ENCODE measurements at places on chromosomes 4 and X. TPM values are rescaled to one million over a fixed set of nuclear protein-coding genes. Genes with fewer than 3 reads are reported as not detected.

Gene TCEAL9
- 27.0 TPM for total RNA-seq

Gene ARMCX2
- 50.1 TPM for total RNA-seq

Gene OR13H1
- total RNA-seq: not detected

Gene F9
- total RNA-seq: not detected

Gene SFRP2
- 0.54 TPM for total RNA-seq

Gene MAGEB10
- not detected for total RNA-seq

Gene SHOX
- 0.22 TPM for total RNA-seq

Gene C4orf36
- not detected for total RNA-seq

Gene TMEM144
- not detected for total RNA-seq

Gene SLC38A5
- 136 TPM for total RNA-seq

- no peak for DNase-seq
Measured at GRCh38 chr4:164446516-164446915, 307.4 kb upstream of the SMIM31 start.

DNA sequence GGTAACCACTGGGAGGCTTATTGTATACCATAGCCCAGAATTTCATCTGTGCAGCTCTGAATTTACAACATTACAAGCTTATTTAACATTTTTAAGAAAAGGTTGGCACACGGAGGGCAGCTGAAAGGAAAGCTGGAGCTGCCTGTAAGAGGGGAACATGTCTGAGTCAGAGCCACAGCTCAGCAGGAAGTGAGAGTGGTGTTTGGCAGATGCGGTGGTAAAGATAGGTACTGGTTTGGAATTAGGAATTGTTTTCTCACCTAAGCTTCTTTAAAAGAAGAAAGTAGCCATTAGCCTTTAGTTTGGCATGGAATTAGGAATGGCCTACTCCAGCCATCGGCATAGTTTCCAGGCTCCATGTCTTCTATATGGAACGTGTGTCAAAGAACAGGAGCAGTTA lies 172.5 kb upstream of the ANXA3 start:
- no peak for DNase-seq

GRCh38 chr4:184359888-184360287 lies 114.5 kb downstream of the IRF2 start:
- no peak for DNase-seq

- no peak for DNase-seq
Measured at GRCh38 chr4:80307183-80307735, 28.3 kb upstream of the CFAP299 start.

- no peak for DNase-seq
Measured at GRCh38 chr4:174600391-174600790, 78.1 kb upstream of the HPGD start.

- no peak for DNase-seq
Measured at GRCh38 chr4:135949931-135950330, 1582.4 kb downstream of the PCDH18 start.

DNA sequence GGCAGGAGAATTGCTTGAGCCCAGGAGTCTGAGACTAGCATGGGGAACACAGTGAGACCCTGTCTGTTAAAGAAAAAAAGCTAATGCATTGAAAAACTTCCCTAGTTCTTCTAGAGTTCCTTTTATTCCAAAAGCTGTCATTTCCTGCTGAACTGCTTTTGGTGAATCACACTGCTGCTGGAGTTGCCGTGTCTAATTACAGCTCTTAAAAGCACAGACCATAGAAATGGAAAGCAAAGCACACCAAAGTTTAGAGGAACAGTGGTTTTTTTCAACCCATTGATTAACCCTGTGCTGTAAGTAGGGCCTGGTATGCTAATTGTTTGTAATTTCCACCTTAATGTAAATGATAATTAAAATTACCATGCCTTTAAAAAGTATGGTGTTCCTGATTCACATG lies 52.4 kb downstream of the SEPTIN11 start:
- DNase-seq: no peak

DNA sequence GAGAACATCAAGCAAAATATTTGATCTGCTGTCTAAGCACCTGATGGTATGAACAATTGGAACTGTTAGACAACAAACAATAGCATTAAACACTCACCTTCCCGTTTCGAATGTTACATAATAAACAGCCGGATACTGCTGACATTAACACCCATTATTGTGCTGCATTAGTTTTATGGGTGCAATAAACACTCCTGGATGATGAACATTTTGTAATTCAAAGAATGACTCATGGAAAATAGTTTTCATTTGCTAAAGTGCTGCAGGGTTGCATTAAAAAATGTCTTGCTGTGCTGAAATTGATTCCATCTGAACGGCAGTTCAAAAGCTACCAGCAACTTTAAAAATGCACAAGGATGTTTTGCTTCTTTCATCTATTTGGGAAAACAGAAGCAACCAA lies 100.8 kb upstream of the SORBS2 start:
- DNase-seq: no peak

DNA sequence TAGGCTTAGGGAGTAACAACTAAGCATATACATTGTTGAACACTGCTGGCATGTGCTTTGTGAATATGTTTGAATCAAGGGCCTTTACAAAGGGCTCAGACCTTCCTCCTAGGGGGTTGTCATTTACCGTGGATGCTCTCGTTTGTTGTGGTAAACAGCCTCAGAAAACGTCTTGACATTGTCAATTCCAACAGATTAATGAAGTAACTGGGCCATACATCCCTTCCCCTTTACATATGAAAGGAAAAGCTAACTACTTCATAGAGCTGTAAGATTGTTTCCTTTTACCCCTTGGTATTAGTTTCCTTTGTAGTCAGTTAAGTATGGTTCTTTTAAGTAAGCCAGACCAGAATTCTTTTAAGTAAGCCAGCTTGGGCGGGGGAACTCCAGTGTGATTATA lies 42.9 kb downstream of the FAT4 start:
- DNase-seq: no peak

GRCh38 chrX:5145957-5146356 lies 1082.7 kb downstream of the NLGN4X start:
- DNase-seq: no peak

DNA sequence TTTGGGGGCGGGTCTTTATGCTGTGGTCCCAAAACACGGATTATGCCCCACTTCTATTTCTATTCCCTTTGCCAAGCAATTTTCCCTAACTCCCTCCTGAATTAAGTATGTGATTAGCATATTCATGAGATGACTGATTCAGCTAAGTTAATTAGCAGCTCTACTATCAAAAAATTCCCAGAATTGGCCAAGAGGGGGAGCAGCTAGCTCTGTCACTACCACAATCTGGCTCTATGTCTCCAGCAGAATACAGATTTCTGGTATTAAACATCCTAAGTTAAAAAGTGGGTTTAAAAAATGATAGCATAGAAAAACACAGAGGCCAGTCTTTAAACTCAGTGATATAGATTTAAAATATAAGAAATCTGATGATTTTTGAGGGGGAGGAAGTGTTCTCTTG lies 80.3 kb downstream of the GPC4 start:
- DNase-seq: no peak

GRCh38 chr4:88761861-88762523 lies 64.4 kb upstream of the NAP1L5 start:
- no peak for DNase-seq

DNA sequence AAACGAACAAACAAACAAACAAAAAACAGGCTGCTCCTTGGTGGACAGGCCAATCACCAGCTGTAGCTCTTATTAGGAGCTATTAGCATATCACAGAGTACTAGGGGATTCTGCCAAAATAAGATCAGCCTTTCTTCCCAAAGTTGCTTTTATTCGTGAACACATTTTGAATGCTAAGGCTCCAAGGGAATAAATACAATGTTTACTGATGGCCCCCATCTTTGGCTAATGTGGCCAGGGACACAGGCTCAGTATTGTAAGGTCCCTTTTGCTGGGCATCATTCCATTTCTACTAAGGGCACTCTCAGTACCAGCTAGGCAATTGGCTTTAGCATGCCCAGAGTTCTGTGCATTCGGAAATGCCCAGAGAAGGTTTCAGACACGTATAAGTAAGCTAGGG lies 84.3 kb downstream of the GPC4 start:
- no peak for DNase-seq

DNA sequence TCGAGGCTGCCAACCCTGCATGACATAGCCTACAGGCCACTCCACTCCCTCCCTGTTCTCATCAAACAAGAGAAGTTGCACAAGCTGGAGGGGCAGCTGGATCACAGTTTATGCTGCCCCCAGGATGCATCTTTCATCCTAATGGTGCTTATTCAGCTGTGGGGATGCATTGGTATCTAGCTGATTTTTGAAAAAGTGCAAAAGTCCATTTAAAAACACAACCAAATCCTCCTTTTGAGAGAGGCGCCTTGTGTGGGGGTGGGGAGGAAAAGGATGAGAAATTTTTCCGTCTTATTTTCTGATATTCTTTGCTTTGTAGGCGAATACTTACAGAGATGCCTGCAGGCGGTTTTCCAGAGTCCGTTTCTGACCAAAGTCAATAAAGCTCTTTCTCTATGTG lies 276.4 kb upstream of the BOD1L1 start:
- no peak for DNase-seq

GRCh38 chr4:1011666-1012033 lies 224 bp downstream of the FGFRL1 start:
- no peak for DNase-seq

DNA sequence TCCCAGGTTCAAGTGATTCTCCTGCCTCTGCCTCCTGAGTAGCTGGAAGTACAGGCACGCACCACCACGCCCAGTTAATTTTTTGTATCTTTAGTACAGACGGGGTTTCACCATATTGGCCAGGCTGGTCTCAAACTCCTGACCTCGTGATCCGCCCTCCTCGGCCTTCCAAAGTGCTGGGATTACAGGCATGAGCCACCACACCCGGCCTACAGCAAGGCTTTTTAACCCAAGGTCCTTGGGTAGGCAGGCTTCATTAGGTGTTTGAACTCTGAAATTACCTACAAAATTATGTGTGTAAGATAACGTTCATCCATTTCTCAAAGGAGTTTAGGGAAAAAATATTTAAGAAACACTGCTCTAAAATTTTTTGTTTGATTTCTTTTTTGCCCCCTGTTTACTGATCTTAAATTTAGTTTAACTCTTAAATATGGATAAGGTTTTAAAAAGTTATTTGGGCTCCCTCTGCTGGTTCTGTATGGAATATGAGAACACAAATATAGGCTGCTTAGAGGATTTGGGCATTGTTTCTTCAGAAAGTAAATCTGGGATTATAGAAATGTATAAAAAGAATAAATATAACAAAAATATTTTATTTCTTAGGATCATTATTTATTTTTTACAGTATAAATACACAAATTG lies 92.8 kb downstream of the CBR4 start:
- no peak for DNase-seq

DNA sequence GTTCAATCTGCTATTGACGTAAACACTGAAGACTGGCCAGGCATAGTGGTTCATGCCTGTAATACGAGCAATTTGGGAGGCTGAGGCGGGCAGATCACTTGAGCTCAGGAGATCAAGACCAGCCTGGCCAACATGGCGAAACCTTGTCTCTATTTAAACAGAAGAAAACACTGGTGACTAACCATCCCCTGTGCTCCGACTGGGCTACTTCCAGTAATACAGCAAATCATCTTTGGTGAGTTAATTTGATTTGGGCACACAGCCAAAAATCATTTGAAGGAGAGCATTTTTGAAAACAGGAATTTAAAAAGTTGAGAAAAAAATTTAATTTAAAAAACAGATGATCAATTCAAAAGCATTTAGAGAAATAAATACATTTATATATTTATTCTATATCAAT lies 52.0 kb downstream of the SEC24D start:
- DNase-seq: no peak

DNA sequence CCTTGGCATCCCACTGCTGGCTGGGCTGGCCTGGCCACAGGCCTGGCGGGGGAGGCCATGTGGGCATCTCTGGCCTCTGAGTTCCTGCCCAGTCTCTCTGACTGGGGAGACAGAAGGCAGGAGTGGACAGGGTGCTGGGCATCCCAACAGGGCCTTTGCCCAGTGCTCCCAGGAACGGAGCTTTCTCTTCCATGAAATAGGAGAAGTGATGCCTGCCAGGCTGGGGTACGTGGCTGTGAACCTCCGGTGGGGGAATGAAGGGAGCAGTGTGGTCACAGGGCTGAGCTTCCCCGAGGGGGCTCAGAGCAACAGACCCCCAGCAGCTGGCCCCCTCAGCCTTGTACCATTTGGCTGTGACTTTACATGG lies 40.4 kb upstream of the HMX1 start:
- no peak for DNase-seq

- DNase-seq: no peak
Measured at GRCh38 chr4:90958256-90958895, 831.2 kb downstream of the CCSER1 start.

DNA sequence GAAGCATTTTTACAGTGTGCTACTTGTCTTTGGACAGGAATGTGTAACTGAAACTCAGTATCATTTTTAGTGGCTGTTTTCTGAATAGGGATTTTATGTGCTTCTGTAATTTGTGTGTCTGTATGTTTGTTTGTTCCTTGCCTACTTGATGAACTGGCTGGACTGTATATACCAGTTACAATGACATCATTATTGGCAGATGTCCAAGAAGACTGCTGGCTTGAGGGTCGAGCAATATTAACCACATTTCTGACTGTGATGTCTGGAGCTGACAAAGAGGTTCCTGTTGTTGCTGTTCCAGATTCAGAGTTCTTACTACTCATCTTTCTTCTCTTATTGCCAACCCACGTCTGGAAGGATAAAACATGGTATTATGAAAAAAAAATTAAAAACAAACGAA lies 33.0 kb downstream of the HDX start:
- no peak for DNase-seq

DNA sequence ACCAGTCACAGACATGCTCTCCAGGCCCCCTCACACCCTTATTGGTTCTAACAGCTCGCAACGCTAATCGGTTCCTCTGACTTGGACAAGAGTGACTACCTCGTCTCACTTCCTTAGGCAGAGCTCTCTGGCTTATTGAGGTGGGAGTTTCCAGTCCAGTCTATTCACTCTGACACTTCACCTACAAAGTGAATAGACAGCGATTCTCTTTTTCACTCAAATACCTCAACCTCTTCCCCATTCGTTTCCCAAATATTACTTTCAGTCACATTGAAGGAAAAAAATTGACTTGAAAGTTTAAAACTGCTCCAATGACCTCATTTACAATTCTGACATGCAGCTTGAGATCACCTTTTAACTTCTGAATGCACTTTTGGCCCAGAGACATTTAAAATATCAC lies 17.7 kb downstream of the HELT start:
- DNase-seq: no peak

- DNase-seq: no peak
Measured at GRCh38 chr4:109160494-109160893, 142.0 kb downstream of the COL25A1 start.

DNA sequence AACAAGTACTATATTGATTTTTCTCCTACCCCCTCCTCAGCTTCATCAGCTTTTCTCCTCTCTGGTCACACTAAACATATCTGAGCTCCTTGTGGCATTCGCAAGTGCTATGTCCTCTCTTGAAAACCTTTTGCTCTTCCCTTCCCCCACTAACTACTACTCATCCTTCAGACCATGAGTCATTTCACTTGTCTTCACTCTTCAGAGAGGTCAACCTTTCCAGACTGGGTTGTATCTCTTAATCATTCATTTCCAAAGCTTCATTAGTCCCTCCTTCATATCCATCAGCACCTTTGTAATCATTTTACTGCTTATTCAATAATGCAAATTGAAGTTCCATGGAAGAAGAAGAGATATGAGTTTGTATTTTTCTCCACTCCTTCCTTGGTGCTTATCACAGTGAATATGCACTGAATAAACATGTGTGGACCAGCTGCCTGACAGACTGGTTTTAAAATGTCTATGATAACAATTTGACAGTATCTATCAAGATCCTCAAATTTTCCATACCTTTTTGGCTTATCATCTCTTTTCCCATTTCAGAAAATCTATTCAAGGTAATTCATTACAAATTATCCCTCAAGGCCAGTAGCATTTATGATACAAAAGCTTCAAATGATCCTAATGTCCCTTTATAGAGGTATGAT lies 28.4 kb downstream of the DDX60L start:
- DNase-seq: no peak
